ENCODE measurements at places on chromosomes 13 and 19.
A peak's percentile ranks its signal among the peaks of the same experiment; 100 is the strongest.

DNA sequence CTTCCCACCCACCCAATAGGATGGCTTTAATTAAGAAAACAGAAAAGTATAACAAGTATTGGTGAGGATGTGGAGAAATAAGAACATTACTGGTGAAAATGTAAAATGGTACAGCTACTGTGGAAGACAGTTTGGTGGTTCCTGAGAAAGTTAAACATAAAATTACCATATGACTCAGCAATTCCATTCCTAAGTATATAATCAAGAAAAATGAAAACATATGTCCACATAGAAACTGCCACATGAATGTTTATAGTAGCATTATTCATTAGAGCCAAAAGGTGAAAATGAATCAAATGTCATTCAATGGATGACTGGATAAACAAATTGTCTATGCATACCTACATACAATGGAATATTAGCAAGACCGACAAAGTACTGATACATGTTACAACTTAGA lies 16.9 kb downstream of the DZIP1 start:
- no peak for DNase-seq

DNA sequence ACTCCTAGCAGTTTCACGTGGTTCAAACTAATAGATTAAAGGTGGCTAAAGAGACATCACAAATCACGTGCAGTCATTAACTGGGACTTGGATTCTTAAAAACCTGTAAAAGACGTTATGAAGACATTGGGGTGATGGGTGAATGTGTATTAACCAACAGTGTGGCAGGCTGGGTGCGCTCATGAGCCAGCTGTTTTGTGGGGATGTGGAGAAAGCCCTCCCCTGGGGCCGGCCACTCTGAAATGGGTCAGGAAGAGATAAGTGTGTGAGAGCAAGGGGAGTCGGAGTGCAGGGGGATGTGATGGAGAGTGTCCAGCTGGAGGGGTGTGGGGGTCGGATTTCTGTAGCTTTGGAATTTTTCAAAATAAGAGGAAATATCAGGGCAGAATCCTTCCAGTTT lies 10.4 kb downstream of the UPF1 start:
- no peak for DNase-seq

- no peak for DNase-seq
Measured at GRCh38 chr19:3119693-3120380, 16.0 kb upstream of the GNA15 start.

DNA sequence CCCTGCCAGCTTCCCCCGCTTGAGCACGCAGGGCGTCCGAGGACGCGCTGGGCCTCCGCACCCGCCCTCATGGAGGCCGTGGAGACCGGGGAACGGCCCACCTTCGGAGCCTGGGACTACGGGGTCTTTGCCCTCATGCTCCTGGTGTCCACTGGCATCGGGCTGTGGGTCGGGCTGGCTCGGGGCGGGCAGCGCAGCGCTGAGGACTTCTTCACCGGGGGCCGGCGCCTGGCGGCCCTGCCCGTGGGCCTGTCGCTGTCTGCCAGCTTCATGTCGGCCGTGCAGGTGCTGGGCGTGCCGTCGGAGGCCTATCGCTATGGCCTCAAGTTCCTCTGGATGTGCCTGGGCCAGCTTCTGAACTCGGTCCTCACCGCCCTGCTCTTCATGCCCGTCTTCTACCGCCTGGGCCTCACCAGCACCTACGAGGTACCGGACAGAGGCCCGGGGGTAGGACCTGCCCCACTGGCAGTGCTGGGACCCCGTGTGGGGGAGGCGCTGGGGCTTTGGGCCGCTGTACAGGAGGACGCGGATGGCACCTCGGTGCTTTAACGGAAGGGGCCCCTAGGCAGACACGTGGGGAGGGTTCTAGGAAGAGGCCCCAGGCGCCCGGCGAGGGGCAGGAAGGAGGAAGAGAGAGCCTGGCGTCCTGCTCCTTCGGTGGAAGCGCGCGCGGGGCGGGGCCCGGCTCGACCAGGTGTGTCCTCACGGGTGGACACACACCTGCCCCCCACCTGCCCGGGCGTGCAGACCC lies 681 bp downstream of the SLC5A5 start:
- no peak for DNase-seq

DNA sequence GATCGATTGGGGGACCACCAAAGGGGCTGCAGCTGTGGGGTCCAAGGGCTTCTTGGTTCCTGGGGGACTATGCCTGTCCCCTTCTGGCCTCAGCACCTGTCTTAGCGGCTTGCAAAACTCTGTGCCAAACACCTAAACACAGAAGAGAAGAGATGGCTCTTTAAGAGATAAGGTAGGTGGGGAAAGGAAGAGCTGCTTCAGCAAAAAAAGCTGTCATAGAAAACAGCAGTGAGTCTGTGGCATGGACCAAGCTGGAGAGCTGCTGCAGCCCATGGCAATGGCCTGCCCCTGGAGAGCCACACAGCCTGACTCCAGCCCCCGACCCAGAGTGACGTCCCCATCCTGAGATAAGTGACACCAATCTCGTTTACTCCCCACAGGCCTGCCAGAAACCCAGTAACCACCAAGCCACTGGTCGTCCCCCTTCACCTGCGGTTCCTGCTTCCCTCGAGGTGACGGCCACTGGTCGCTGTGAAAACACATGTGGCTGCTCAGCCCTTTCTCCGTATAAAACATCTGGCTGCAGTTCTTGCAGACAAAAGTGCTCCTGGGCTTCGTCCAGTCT lies 25.0 kb upstream of the NAPA start:
- DNase-seq = peak; percentile 16

DNA sequence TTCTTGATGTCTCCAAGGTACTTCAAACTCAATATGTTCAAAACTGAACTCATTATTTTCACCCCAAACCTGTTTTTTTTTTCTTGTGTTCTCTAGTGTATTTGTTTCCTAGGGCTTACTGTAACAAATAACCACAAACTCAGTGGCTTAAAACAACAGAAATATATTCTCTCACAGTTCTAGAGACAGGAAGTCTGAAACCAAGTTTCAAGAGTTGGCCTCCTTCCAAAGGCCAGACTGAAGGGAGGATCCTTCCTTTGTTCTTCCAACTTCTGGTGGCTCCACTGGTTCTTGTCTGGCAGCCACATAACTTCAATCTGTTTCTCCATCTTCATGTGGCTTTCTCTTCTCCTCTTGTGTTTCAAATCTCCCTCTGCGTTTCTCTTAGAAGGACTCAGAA lies 62.0 kb upstream of the PDCD5 start:
- DNase-seq = no peak

GRCh38 chr13:35255241-35255640 lies 221.2 kb downstream of the MAB21L1 start:
- no peak for DNase-seq

GRCh38 chr19:4379383-4380253 lies 20.7 kb downstream of the SH3GL1 start:
- no peak for DNase-seq

DNA sequence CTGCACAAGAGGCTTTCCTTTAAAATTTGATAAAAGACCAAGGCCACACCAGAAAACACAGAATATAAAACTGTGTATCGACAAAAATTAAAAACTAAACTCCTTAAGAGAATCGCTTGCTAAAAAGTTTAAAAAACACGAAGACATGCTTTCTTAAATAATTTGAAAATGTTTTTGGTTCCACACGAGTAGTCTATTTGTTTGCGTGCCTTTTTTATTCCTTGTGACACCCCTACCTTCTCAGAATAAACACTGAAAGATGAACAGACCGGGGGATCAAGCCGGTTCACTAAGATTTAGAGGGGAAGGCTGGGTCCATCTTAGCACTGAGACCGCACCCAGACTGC lies 256.4 kb upstream of the STARD13 start:
- no peak for DNase-seq

- no peak for DNase-seq
Measured at GRCh38 chr19:35856546-35857149, at the start of gene KIRREL2. Gene KIRREL2, plus strand, starts transcription at chr19:35856911. Its CDS starts 209 bp downstream, at chr19:35857120.

GRCh38 chr19:8017808-8018207 lies 12.4 kb upstream of the ELAVL1 start:
- no peak for DNase-seq

DNA sequence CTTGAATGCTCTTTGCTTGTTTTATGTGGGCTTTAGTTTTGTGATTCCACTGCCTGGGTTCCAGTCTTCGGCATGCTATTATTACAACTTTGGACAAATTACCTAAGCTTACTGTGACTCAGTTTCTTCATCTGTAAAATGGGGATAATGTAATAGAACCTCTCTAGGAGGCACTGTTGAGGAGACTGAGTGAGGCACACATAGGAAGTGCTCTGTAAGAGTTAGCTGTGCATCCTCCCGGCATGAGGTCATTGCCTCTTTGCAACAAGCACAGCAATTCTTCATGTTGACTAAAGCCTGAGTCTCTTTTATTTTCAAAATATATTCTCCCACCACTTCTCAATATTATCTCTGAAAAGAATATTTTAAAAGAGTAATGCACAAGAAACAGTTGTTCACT lies 227.4 kb downstream of the DLEU7 start:
- DNase-seq = no peak

DNA sequence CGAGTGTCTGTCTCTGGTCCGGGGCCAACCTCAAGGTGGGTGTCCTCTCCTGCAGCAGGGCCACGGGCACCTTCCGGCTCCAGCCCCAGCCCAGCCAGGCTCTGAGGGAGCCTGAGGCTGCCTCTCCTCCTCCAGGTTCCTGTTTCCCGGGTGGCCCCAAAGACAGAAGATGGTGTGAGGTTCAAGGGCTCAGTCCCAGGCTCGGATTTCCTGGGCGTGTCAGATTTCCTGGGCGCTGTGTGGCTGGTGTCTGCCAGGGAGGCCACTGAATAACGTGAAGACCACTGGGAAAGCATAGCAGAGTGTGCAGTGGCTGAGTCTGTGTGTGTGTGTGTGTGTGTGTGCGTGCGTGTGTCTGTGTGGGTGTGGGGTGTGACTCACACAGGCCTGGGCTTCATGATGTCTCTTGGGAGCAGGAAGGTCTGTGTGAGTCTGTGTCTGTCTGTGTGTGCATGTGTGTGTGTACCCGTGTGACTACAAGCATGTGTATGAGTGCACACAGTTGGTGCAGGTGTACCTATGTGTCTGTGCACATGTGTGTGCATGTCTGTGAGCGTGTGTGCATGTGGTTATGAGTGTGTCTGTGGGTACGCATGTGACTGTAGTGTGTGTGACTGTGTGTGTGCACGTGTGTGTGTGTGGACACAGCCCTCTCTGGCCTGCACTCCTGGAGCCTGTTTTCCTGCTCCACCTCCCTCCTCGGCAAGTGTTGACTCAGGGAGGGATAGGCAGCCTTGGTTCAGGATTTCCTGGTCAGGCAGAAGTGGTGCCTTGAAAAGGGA lies 28.3 kb downstream of the CEBPA start:
- DNase-seq = no peak

- DNase-seq = no peak
Measured at GRCh38 chr13:41401366-41401765, 56.0 kb upstream of the RGCC start.

- no peak for DNase-seq
Measured at GRCh38 chr19:16514383-16515019, 18.3 kb downstream of the C19orf44 start.

DNA sequence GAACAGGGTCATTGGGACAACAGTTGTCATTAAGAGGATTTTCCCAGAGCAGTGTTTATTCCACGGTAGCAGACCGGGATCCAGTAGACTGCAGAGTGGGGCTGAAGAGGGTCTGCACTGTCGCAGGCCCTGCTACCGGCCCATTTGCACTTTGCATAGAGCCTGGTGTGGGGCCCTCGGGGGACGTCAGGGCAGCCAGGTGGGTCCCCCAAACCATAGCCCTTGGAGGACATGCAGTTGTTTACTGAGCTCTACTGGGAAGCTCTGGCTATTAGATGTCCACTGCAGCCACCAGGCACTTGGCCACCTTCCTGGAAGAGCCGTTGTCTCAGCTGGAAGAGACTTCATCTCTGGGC lies 45.8 kb downstream of the SLC7A9 start:
- no peak for DNase-seq

GRCh38 chr19:39942366-39942730 lies 7.9 kb upstream of the FCGBP start:
- DNase-seq = no peak

- no peak for DNase-seq
Measured at GRCh38 chr19:1468821-1469254, 10.2 kb downstream of the C19orf25 start.

DNA sequence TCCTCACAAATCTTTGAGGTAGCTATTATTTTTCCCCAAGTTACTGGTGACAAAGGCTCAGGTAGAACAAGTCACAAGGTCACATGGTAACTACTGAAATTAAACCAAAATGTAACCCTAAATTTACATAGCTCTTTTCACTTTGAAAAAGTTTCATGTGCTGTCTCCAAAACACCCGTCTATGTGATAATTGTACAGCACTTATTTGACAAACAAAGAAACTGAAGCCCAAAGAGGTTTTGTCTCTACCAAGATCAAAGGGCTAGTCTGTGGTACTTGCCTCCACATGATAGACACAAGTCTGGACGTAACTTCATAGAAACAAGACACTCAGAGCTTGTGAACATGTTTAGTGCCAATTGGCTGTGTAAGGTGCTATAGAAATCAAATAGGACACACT lies 108.3 kb downstream of the SACS start:
- DNase-seq = no peak

GRCh38 chr19:51456541-51457290 lies 1.5 kb downstream of the SIGLEC8 start:
- no peak for DNase-seq

- no peak for DNase-seq
Measured at GRCh38 chr19:51181913-51182419, 39.9 kb downstream of the SIGLEC7 start.

DNA sequence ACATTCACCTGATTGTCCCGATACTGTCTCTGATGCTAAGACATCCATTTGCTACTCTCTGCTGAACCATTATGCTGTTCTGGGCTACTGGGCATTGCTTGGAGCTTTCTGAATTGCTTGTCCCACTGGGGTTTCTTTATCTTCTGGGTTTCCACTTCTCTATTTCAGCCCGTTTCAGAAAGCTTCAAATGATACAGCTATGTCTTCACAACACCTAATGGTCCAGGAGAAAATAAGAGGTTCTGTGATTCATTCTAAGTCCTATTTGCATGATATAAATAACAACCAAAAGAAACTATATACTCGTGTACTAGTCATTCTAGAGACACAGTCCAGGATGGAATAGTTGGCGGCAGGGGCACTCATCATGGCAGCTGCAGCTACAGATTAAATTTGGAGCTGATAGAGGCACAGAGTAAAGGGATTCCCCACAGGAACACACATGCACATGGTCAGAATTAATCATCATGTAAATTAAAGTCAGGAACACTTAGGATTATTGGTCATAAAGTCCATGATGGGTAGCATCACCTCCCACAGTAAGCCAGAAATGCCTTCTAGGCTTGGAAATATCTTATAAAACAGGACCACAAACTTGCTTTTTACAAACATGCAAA lies 33.3 kb upstream of the SCEL start:
- no peak for DNase-seq

GRCh38 chr19:14441041-14441938 lies 8.2 kb downstream of the PKN1 start:
- DNase-seq = no peak

GRCh38 chr13:37878496-37878895 lies 8.9 kb upstream of the TRPC4 start:
- no peak for DNase-seq

GRCh38 chr13:106850973-106851650 lies 283.2 kb upstream of the ARGLU1 start:
- DNase-seq = no peak

GRCh38 chr13:98557937-98558792 lies 18.7 kb downstream of the STK24 start:
- no peak for DNase-seq

Data from activated CD8-positive, alpha-beta memory T cell treated with anti-CD3 and anti-CD28 coated beads for 4 hours (primary cell).